ENCODE measurements at places on chromosomes 2 and 18. TPM values are rescaled to one million over a fixed set of nuclear protein-coding genes. Genes with fewer than 3 reads are reported as not detected.

NAT8 gene
- not detected for total RNA-seq

RFTN2 gene
- total RNA-seq = not detected

STARD6 gene
- not detected for total RNA-seq

ACADL gene
- total RNA-seq = 1.6 TPM

RTKN gene
- 47.4 TPM for total RNA-seq

CPLX4 gene
- not detected for total RNA-seq

WIPF1 gene
- 18.8 TPM for total RNA-seq

MLPH gene
- not detected for total RNA-seq

ALLC gene
- total RNA-seq = not detected

ALK gene
- total RNA-seq = 56.4 TPM

ABHD1 gene
- not detected for total RNA-seq

MAP2 gene
- total RNA-seq = 63.3 TPM

DIPK1C gene
- total RNA-seq = not detected

CUL3 gene
- 160 TPM for total RNA-seq

TBR1 gene
- 0.13 TPM for total RNA-seq

IL1RN gene
- total RNA-seq = not detected

AGXT gene
- 1.3 TPM for total RNA-seq

ERFE gene
- 10.5 TPM for total RNA-seq

GKN2 gene
- not detected for total RNA-seq

DLX1 gene
- 13.5 TPM for total RNA-seq

C2orf66 gene
- 0.08 TPM for total RNA-seq

DARS1 gene
- 141 TPM for total RNA-seq

RBM43 gene
- total RNA-seq = 1.2 TPM

CERS6 gene
- total RNA-seq = 37.6 TPM

SULT1C2 gene
- not detected for total RNA-seq

BAZ2B gene
- total RNA-seq = 27.4 TPM

MFSD2B gene
- 0.05 TPM for total RNA-seq

TM4SF20 gene
- not detected for total RNA-seq

ESPNL gene
- total RNA-seq = 2.6 TPM

COLEC11 gene
- 0.51 TPM for total RNA-seq

ALPP gene
- total RNA-seq = 0.08 TPM

CEP68 gene
- total RNA-seq = 14.1 TPM

VWC2L gene
- total RNA-seq = not detected

TMEM17 gene
- total RNA-seq = 0.51 TPM

TRIM43 gene
- total RNA-seq = not detected

RNF152 gene
- total RNA-seq = 22.9 TPM

KCNG2 gene
- total RNA-seq = not detected

REEP1 gene
- total RNA-seq = 2.1 TPM

POMC gene
- not detected for total RNA-seq

UGT1A8 gene
- not detected for total RNA-seq

ARID5A gene
- 12.4 TPM for total RNA-seq

SDC1 gene
- 62.6 TPM for total RNA-seq

SOWAHC gene
- 7.8 TPM for total RNA-seq

ATOH8 gene
- 98.9 TPM for total RNA-seq

CD302 gene
- total RNA-seq = 1.8 TPM

PROKR1 gene
- not detected for total RNA-seq

BCS1L gene
- total RNA-seq = 33.7 TPM

HEATR5B gene
- 23.9 TPM for total RNA-seq

TXNL1 gene
- total RNA-seq = 63.0 TPM

Data from SJCRH30 (cell line).